Activated CD4-positive, alpha-beta T cell treated with anti-CD3 and anti-CD28 coated beads for 36 hours (primary cell): ENCODE measurements at places on chromosomes 1 and 21.
A peak's percentile ranks its signal among the peaks of the same experiment; 100 is the strongest.

DNA sequence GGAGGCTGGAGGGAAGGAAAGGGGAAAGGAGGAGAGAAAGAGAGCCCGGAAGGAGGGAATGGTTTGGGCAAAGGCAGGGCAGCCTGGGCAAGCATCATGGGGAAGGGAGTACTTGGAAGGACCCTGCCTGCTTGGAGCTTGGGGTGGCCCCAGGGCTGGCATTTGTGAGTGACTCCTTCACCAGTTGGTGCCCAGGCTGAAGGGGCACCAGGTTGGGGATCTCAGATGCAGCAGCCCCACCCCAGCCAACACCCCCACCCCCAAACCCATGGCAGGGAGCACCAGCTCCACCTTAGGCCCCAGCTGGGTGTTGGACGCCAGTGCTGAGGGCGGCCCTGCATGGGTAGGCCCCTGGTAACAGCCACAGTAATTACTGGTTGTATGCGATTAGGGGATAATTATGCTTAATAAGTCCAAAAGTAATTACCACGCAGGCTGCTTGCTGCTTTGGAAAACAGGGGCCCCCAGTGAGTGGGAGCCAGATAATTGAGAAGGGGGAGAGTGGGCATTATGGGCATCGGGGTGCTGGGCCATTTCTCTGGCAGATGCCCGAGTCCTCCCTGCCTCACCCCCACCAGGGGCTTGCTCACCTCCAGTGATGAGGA, 78.3 kb downstream of the VWA5B1 start:
- DNase-seq = no peak

DNA sequence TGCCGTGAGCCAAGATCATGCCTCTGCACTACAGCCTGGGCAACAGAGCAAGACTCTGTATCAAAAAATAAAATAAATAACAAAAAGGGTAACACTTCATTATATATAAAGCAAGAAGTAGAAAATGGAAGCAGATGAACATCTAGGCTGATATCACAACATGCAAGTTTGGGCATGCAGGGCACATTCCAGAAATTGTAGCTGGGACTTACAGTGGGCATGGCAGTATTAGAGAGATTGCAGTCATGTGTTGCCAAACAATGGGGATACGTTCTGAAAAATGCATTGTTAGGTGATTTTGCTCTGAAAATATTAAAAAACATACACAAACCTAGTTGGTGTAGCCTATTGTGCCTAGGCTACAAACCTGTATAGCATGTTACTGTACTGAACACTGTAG, 441.0 kb upstream of the PRMT6 start:
- DNase-seq = no peak

GRCh38 chr21:34956416-34957316, 92.4 kb downstream of the RUNX1 start:
- no peak for DNase-seq

DNA sequence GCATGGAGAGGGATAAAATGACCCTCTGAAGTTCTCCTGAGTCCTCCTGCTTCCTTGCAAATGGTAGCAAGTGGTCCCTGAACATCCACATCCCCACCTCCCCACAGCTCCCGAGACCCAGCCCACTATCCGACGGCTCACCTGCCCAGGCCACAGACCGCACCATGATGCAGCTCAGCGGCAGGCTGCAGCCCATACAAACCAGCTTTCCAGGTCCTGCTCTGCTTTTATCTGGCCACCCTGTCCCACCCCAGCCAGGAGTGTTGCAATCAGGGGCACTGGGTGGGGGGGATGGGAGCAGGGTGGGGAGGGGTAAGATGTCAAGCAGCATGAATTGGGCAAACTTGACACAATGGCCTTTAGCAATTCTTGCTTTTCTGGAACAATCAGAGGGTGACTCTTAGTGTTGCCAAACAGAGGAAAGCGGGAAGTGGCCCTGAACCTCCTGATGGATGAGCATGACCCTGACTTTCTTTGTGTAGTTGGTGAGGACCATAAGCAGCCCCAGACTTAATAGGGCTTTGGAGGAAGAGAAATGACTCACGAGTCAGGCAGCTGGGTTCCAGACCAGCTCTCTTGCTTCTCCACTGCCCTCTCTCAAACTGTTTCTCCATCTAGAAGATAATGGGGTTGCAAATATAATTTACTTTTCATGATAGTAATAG, at the start of gene CHIT1:
TSS of gene CHIT1 (minus strand) at position 203 of the 665 bp plus-strand sequence. CDS start at position 166, 37 bp downstream.
- no peak for DNase-seq

DNA sequence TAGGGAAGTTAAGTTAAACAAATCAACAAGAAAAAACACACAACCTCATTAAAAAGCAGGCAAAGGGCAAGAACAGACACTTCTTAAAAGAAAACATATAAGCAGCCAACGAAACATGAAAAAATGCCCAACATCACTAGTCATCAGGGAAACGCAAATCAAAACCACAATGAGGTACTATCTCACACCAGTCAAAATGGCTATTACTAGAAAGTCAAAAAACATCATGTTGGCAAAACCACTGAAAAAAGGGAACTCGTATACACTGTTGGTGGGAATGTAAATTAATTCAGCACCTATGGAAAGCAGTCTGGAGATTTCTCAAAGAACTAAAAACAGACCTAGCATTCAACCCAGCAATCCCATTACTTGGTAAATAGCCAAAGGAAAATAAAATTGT, 51.1 kb downstream of the HSF2BP start:
- no peak for DNase-seq

GRCh38 chr1:33322870-33323585, 2.1 kb upstream of the A3GALT2 start:
- DNase-seq = no peak

DNA sequence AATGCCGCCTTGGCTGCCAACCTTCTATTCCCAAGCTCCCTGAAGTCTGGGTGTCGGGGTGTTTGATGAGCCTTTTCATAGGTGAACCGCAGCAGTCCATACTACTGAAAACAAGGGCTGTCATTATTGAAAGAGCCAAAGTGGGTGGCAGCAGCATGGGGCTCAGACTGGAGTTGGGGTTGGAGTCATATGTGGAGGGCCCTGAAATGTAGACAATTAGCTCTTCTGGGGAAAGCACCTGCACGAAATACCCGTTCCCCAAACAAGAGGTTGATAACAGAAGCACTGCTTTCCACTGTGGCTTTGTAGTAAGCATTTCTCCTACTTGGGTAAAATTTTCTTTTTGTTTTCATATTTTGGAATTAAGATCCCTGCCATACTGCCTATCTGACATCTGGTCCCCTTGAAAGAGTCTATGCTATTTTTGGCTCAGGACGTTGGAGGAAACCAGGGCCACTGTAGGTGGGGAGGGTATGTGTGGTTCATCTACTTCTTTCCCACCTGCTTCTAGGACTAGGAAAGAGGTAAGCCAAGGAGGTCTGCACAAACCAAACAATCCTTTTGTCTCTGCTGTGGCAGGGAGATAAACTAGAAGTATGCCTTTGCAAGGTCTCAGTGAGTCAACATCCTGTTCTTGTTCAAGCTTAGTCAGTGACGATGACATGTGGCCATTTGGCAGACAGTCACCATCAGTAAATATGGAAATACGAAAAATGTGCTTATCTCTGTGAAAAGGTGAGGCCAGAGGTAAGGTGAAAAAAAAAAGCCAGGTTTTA, 197.0 kb upstream of the UBE2U start:
- peak; percentile 26 for DNase-seq

DNA sequence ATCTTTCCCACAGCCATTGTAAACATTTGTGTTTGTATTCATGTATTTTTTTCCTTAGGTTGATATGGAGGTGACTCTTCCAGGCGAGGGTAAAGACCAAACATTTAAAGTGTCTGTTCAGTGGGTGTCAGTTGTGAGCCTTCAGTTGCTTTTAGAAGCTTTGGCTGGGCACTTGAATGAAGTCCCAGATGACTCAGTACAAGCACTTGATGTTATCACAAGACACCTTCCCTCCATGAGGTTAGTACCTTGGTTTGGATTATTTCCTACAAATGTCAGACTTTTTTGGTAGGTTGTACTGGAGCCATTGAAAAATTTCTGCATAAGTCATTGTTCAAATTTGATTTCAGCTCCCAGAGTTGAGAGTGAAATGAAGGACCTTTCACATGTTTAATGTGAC, 17.4 kb downstream of the AGO4 start:
- no peak for DNase-seq

- no peak for DNase-seq
Observed at GRCh38 chr1:110321846-110322245, 17.3 kb upstream of the RBM15 start.
